ENCODE measurements at places on chromosomes 6 and 20.

GRCh38 chr6:139186242-139186641 is 51.4 kb downstream of the HECA start:
- no peaks in the 10 kb centered on the region for H3K36me3 ChIP-seq
- no peak overlapping the region for H3K27ac ChIP-seq
- H3K4me1 ChIP-seq: no peaks in the 10 kb centered on the region
- H3K4me3 ChIP-seq: no peak overlapping the region

DNA sequence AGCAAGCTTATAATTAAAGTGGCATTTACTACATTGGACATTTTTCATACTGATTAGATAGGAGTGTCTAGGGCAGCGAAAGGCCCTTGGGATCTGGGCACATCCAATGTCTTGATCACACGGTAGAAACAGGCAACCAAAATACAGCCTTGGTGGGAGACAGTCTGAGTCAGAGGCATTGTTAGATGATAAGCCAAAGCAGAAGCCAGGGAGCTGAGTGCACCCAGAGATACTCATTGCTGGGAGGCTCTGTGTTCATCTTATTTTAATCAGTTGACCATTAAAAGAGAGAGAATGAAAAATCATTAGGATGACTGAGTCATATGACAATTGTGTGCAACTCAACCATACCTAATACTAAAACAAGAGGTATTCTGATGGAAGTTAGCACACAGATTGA is 109.5 kb downstream of the LCA5 start:
- no peak overlapping the region for H3K4me3 ChIP-seq
- no peaks in the 10 kb centered on the region for H3K27me3 ChIP-seq
- H3K36me3 ChIP-seq: no peaks in the 10 kb centered on the region
- no peak for DNase-seq

GRCh38 chr6:46799657-46800056 is 6.5 kb downstream of the MEP1A start:
- no peak overlapping the region for H3K4me3 ChIP-seq
- no peaks in the 10 kb centered on the region for H3K4me1 ChIP-seq
- H3K27me3 ChIP-seq: no peaks in the 10 kb centered on the region

DNA sequence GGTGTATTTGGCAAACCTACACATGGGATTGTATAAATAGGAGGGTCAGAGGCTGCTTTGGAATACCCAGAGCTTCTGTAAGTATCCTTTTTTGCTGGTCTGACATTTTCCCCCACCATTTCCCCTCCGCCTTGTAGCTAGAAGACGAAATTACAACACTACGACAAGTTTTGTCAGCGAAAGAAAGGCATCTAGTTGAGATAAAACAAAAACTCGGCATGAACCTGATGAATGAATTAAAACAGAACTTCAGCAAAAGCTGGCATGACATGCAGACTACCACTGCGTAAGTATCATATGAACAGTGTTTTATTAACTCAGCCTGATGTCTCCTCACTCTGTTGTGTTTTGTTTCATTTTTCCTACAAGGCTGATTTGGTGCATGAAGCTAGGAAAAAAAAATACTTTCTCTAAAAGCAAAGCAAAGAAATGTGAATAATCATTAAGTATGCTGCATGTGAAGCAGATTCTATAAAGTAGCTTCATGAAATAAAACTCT is 72.7 kb downstream of the HDDC2 start:
- H3K36me3 ChIP-seq: no peaks in the 10 kb centered on the region
- no peaks in the 10 kb centered on the region for H3K4me1 ChIP-seq
- no peak overlapping the region for H3K27ac ChIP-seq
- no peaks in the 10 kb centered on the region for H3K27me3 ChIP-seq
- no peak for DNase-seq

DNA sequence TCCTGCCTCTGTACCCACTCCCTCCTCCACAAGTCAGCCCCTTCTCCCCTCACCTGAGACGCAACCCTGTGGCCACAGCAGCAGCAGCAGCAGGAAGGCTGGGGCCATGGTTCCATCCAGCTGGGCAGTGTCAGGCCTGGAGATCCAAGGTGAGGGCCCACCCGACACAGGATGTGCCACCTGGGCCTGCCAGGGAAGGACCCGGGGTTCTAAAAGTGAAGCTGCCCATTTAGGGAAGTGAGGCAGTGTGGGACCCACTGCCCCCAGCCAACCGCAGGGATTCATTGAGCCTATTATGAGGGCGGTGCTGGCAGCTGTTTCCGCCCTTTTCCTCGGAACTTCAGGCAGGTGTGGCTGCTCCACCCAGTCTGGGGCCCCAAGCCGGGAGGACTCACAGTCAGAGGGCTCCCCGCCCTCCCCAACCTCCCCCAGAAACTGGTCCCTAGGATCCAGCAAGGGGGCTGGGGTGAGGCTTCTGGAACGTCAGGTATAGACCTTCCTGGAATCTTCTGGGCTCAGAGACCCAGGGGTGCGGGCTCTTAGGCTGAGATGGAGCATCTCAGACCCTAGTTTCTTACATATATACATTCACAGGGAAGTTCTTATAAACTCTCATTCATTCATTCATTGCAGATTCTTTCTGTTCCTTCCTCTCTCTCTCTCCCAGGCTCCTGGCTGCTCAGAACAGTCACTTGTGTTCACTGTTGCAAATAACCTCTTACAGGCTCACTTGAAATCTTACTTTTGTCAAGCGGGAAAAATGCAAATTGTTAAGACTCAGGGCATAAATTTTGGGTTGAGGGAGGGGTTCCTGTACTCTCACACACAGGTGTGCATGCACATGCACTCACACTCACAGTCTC is at the start of gene TREML2:
TSS of gene TREML2 (minus strand) at position 249 of the 863 bp plus-strand sequence. CDS start at position 108, 141 bp downstream.
- no peaks in the 10 kb centered on the region for H3K4me1 ChIP-seq
- H3K27ac ChIP-seq: peak within 1 kb of the TSS; percentile 47

DNA sequence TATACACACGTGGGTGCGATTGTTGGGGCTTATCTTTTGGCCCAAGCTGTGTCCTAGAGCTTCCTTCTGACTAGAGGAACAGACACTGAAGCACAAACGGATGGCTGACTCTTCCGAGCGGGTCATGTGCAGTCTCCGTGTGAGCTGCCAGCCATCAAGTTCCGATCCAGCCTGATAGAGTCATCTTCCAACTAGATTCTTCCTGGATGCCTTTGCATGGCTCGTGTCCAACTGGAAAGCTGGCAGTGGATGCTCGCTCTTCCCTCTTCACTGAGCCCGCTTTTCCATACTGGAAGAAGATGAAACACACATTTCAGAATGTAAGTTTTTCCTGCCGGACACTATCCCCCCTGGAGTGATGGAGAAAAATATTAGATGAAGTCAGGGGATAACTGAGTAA is 148.1 kb downstream of the SCML4 start:
- no peaks in the 10 kb centered on the region for H3K4me1 ChIP-seq
- H3K36me3 ChIP-seq: no peaks in the 10 kb centered on the region
- DNase-seq: no peak
- H3K27me3 ChIP-seq: no peaks in the 10 kb centered on the region
- H3K4me3 ChIP-seq: no peak overlapping the region
- no peak overlapping the region for H3K27ac ChIP-seq

DNA sequence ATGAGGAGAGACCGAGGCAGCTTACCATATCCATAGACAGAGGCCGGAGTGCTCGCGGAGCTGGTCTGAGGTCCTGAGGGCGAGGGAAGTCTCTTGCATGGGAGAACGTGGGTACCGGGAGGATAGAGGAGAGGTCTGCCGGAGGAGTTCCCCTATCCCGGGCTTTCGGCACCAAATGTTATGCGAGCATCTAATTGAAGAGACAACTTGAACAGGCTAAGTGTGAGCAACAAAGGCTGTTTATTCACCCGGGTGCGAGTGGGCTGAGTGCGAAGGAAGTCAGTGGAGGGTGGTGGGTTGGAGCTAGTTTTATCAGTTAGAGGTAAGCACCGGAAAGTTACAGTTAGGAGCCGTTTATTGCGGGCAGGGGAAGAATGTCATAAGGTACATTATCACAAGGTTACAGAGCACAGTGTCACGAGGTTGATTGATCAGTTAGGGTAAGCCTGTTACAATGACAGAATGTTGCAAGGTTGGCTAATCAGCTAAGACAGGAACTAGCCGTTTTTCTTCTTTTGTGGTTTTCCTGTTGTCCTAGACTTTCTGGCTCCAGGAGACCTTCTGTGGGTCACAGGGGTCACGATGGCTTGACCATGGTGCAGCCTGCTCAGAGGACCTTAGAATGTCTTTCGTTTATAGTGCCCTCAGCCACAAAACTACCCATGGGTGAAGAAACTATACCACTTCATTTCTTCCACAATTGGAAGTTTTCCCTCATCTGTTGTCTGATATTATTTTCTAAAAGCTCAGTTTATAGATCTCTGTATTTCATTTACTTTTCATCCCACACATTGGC is 746.0 kb upstream of the ADGRB3 start:
- no peaks in the 10 kb centered on the region for H3K36me3 ChIP-seq
- no peaks in the 10 kb centered on the region for H3K4me1 ChIP-seq
- no peak overlapping the region for H3K4me3 ChIP-seq
- no peak for DNase-seq
- no peaks in the 10 kb centered on the region for H3K27me3 ChIP-seq
- H3K27ac ChIP-seq: no peak overlapping the region

- H3K27ac ChIP-seq: peak overlapping the region; percentile 25
- DNase-seq: no peak
- H3K4me1 ChIP-seq: no peaks in the 10 kb centered on the region
These were observed 4.6 kb upstream of the REV3L start for GRCh38 chr6:111487661-111488060.

DNA sequence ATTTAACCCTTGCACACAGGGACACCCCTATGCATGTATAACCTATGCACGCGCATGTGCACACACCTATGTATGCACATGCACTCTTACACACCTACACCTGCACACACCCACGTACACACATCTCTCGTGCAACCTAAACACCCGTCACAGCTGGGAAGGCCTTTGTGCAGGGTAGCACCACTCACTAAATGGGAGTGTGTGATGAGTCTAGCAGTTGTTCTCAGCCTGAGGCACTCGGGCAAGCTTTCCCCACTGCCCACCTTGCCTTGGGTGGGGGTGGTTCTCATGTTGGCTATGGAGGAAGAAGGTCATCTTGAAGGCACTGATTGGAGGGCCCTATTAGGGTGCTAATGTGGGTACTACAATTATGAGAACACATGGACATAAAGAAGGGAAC is 85.8 kb downstream of the DLL1 start:
- no peak overlapping the region for H3K27ac ChIP-seq
- H3K4me1 ChIP-seq: no peaks in the 10 kb centered on the region
- H3K27me3 ChIP-seq: no peaks in the 10 kb centered on the region
- no peaks in the 10 kb centered on the region for H3K36me3 ChIP-seq

GRCh38 chr6:63584125-63584514 is 11.8 kb downstream of the LOC128125822 start:
- H3K4me1 ChIP-seq: no peaks in the 10 kb centered on the region
- H3K27me3 ChIP-seq: no peaks in the 10 kb centered on the region
- no peak overlapping the region for H3K27ac ChIP-seq
- DNase-seq: no peak

DNA sequence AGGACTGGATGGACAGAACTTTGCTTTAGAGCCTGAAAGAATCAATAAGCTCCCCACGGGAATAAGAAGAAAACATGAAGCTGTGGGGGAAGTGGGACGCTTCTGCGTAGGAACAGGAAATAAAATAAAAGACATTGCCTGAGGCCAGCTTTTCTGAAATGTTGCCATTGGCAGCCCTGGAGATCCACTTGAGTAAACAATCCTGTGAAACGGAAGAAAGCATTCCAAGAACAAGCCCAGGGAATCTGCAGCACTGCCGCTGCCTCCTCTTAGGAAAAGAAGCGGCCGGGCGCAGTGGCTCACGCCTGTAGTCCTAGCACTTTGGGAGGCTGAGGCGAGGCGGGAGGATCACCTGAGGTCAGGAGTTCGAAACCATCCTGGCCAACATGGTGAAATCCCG is 182.3 kb upstream of the RALGAPA2 start:
- H3K4me1 ChIP-seq: no peaks in the 10 kb centered on the region
- H3K36me3 ChIP-seq: no peaks in the 10 kb centered on the region
- H3K27ac ChIP-seq: no peak overlapping the region
- H3K4me3 ChIP-seq: no peak overlapping the region

- H3K36me3 ChIP-seq: no peaks in the 10 kb centered on the region
- H3K27me3 ChIP-seq: no peaks in the 10 kb centered on the region
- no peak for DNase-seq
- H3K4me3 ChIP-seq: no peak overlapping the region
These were observed 20.0 kb upstream of the POU5F1 start for GRCh38 chr6:31190488-31190887.

- H3K4me1 ChIP-seq: no peaks in the 10 kb centered on the region
- peaks cover 83% of the 10 kb centered on the region for H3K27me3 ChIP-seq
- H3K4me3 ChIP-seq: no peak overlapping the region
- H3K27ac ChIP-seq: no peak overlapping the region
- DNase-seq: no peak
These were observed 43.0 kb upstream of the HLA-E start for GRCh38 chr6:30446259-30446658.

- H3K27ac ChIP-seq: no peak overlapping the region
- no peaks in the 10 kb centered on the region for H3K4me1 ChIP-seq
- no peak overlapping the region for H3K4me3 ChIP-seq
- H3K36me3 ChIP-seq: no peaks in the 10 kb centered on the region
These were observed 69.5 kb downstream of the LCA5 start for GRCh38 chr6:79467716-79468115.

GRCh38 chr6:42387336-42387735 is 64.4 kb downstream of the TRERF1 start:
- H3K4me1 ChIP-seq: no peaks in the 10 kb centered on the region
- no peak overlapping the region for H3K4me3 ChIP-seq
- no peak overlapping the region for H3K27ac ChIP-seq
- H3K27me3 ChIP-seq: no peaks in the 10 kb centered on the region

DNA sequence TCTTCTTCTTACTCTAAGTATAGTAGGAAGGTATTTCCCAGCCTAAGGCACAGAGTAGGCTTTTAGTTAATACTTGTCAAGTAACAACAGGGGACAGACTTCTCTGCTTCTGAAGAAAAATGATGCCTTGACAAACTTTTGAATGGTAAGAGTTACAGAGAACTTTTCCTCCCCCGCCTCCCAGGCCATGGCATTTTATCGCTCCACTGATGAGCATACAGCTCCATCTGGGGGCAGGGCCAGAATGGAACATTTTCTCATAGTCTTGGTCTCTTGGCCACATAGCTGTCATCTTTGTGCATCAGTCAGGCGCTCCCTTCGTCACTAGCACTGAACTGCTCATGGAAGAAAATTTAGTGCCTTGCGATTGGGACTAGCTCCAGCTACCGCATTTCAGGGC is 1066.8 kb upstream of the CITED2 start:
- H3K4me3 ChIP-seq: no peak overlapping the region
- no peaks in the 10 kb centered on the region for H3K36me3 ChIP-seq
- H3K27me3 ChIP-seq: no peaks in the 10 kb centered on the region

DNA sequence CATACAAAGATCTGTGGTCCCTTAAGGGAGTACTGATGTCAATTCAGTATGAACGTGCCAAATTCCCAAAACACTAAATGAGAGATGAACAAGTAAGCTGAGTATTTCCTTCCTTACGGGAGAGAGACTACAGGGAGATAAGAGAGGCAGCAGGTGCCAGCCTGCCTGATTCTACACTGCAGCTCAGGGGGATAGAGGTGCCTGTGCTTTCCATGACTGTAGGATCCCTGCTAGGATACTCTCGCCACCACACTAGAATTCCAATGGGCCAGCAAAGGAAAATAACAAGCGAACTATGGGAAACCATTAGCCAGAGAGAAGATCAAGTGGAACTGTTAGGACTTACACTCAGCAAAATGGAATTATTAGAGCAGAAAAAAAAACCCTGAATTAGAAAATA is 198.5 kb upstream of the BTBD3 start:
- H3K4me1 ChIP-seq: no peaks in the 10 kb centered on the region
- no peak overlapping the region for H3K4me3 ChIP-seq
- no peaks in the 10 kb centered on the region for H3K27me3 ChIP-seq
- H3K27ac ChIP-seq: no peak overlapping the region

GRCh38 chr6:147222160-147222838 is 18.1 kb downstream of the STXBP5 start:
- no peak overlapping the region for H3K27ac ChIP-seq
- no peak overlapping the region for H3K4me3 ChIP-seq
- no peaks in the 10 kb centered on the region for H3K4me1 ChIP-seq
- H3K36me3 ChIP-seq: no peaks in the 10 kb centered on the region
- no peaks in the 10 kb centered on the region for H3K27me3 ChIP-seq

- no peaks in the 10 kb centered on the region for H3K36me3 ChIP-seq
- no peak overlapping the region for H3K27ac ChIP-seq
- no peaks in the 10 kb centered on the region for H3K4me1 ChIP-seq
These were observed 38.3 kb upstream of the FAM184A start for GRCh38 chr6:119116712-119117281.

Measured in colonic mucosa (tissue), 4 donors.